ENCODE measurements at places on chromosomes 7 and 10.
A peak's percentile ranks its signal among the peaks of the same experiment; 100 is the strongest.

GRCh38 chr7:73312831-73313520, 4.3 kb upstream of the NSUN5 start:
- no peak for DNase-seq

DNA sequence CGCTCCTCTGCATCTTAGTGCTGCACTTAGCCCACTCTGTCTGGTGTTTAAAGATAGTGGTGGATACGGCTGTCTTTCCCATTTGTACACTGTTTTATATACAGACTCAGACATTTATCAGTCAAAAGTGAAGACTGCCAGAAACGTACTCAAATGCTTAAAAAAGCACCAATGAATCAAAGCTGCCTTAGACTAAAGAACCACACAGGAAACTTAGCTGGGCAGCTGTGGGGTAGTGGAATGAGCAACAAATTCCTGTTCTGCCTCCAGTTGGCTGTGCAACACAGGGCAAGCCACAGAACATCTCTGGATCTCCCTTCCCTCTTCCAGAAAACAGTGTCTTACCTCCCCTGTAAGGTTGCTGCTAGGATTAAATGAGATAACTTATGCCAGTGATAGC, 76.0 kb downstream of the ATXN7L1 start:
- no peak for DNase-seq

DNA sequence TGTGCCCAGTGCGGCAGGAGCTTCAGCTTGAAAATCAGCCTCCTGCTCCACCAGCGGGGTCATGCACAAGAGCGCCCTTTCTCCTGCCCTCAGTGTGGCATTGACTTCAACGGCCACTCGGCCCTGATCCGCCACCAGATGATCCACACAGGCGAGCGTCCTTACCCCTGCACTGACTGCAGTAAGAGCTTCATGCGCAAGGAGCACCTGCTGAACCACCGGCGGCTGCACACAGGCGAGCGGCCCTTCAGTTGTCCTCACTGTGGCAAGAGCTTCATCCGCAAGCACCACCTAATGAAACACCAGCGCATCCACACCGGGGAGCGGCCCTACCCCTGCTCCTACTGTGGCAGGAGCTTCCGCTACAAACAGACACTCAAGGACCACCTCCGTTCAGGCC, 16.1 kb upstream of the ZNF282 start:
- no peak for DNase-seq

- DNase-seq, result peak; percentile 86
Measured at GRCh38 chr7:139771001-139771956, 6.5 kb downstream of the HIPK2 start.

DNA sequence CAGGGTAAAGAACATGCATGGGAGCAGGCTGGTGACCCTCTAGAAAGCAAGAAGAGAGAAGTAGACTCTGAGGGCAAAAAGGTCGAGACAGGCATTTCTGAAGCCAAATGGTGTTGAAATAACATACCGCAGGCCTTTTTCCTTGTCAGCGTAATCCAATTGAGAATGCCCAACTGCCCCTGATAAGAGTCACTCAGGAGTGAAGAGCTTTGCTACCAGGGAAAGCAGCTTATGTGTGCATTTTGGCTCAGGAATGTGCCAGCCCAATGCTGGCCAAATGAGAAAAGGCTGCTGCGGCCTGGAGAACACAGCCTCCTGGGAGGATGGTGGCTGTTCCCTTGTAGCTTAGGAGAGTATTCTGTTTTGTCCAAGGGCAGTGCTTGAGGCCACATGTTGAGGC, 61.4 kb upstream of the NFKB2 start:
- DNase-seq, result peak; percentile 7

- no peak for DNase-seq
Measured at GRCh38 chr7:122307228-122307621, 2.7 kb upstream of the FEZF1 start.

DNA sequence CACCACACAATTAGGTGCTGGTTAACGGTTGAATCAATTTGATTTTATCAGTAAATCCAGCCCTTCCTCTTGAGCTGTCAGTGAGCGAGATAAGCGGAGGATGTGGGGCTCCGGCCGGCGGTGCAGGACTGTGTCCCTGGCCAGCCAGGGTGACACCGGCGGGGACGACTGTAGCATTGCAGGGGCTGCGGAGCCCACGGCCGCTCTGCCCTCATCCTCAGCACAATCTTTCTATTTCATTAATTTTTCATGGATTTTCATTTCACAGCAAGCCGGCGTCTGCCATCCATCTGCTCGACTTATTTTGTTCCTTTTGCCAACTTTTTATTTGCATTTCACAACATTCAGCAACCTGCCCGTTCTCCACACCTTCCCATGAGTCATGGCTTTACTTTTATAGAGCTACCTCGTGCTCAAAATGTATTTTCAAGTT, 4.7 kb downstream of the ADARB2 start:
- no peak for DNase-seq

GRCh38 chr7:123210986-123211385, 11.2 kb upstream of the SLC13A1 start:
- no peak for DNase-seq

- peak; percentile 11 for DNase-seq
Measured at GRCh38 chr10:71970869-71971268, 6.7 kb downstream of the CHST3 start.

- peak; percentile 60 for DNase-seq
Measured at GRCh38 chr7:14806891-14807290, 95.7 kb downstream of the DGKB start.

DNA sequence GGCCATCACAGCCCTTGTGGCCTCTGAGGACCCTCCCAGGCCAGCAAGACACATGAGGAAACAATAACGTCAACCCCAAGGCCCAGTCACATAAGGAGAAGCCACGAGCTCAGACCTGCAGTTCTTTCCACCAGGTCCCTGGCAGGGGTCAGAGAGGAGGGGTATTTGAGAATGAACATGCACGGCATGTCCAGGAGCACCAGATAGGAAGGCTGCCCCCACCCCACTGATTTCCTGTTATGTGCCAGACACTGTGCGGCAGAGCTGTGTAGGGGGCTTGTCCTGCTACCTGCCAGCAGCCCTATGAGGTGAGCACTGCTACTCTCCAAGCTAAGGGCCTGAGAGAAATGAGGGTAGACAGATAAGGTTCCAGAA, 40.7 kb upstream of the ZMIZ1 start:
- no peak for DNase-seq

GRCh38 chr7:80517282-80517747, 5.5 kb upstream of the GNAT3 start:
- peak; percentile 15 for DNase-seq

DNA sequence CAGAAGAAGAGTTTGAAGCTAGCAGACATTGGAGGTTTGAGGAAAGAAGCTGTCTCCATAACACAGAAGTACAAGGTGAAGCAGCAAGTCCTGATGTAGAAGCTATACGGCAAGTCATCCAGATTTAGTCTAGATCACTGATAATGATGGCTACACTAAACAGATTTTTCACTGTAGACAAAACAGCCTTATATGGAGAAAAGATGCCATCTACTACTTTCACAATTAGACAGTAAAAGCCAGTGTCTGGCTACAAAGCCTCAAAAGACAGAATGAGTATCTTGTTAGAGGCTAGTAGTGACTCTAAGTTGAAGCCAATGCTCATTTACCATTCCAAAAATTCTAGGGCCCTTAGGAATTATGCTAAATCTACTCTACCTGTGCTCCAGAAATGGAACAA, 85.1 kb downstream of the SNX13 start:
- DNase-seq, result no peak

DNA sequence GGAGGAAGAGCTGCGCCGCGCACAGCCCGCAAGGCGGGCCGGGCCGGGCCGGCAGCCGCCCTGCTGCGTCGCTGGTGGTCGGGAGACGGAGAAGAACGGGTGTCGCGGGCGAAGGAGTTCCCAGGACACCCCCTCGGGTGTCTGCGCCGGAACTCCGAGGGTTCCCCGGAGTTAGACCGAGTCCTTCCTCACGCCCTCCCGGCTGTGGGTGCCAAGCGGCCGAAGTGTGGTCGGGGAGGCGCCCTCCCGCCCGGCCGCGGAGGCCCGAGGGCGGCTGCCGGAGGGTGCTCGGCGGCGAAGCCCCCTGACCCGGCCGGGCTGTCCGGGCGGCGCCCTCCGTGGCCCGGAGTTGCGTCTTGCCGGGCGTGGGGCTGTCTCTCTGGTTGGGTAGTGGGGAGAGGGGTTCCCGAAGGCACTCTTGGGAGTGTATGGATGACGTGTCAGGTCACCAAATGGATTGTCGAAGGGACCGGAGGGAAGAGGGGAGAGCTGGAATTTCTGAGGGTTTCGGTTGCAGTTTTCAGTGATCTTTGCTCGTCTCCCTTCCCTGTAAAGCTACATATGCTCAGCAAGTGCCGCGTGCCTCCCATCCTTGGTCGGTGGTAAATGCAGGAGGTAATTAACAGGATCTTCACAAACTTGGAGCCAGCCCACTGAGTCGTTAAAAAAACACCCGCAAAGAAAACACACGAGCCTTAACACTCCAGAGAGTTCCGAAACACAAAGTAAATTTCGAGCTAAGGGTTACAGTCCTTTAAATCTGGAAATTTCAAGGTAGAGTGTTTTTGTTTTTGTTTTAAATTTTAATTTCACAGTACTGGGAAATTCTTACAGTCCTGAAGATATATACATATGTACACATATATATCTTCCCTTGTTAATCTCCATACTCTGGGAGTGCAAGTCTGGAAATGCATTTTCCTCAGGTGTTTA, 871 bp downstream of the ST7 start:
- DNase-seq, result peak; percentile 85

DNA sequence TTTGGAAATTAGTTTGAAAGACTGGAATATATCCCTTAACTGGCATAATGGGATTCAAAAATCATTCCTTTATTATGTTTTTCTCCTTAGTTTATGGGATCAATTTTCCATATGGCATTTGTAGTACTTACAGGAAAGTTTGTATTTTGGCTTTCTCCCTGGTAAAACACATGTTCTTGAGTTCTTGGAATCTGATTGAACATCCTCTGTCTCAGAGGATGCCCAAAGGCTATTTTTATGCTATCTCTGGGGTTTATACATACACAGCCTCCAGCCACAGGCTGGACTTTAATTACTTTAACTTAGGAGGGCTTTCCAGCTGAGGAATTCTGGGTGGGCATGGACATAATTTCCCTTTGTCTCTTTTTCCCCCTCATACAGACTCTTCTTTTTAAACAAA, 236.4 kb downstream of the HGF start:
- no peak for DNase-seq

DNA sequence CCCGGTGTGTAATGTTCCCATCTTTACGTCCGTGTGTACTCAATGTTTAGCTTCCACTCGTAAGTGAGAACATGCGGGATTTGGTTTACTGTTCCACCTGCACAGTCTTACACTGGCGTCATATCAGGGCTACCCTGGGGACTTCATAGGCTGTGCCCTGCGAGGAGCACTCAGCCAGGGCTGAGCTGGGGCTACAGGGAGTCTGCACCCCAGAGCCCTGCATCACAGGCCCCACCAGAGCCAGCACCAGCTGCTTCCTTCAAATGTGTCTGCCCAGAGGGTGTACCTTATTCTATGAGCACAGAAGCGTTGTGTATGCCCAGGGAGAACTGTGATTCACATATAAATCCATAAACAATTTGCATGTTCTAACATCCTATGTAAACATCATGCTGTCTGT, 277.1 kb downstream of the TCERG1L start:
- DNase-seq, result no peak
